Amygdala (tissue), 56 donors: ENCODE measurements at places on chromosomes 12 and 14.

DNA sequence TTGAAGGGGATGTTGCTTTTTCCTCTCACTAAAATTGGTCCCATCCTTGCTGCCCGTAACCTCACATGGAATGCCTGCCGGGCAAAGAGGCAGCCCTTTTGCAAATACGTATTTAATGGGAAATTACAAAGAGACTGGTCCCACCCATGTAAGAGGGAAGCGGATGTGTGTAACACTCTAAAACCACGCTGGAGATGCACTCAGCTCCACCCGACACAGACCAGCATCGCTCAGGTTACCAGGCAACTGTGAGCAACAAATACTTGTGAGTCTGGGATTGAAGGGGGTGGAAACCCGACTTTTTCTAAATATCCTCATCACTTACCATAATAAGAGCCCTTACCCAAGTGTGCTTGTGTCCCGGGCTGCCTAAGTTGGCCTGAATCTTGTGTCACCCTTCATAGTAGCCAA is 47.7 kb downstream of the ELK3 start:
- no peak for DNase-seq

DNA sequence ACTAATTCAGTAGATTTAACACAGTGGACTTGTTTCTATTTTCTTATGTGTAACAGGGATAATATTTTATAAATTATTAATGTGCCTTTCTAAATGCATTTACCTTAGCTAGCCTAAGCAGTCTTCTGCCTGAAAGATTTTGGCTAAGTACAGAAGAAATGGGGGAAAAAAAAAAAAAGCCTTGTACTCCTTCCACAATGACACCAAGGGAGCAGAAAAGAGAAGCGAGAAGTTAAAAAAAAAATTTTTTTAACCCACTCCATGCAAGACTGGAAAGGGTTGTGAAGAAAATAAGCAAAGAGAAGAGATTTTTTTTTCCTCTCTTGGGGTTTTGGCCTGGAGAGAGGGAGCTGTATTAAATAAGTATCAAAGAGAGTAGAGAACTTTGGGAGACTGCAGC is 28.7 kb downstream of the NELL2 start:
- DNase-seq = no peak

DNA sequence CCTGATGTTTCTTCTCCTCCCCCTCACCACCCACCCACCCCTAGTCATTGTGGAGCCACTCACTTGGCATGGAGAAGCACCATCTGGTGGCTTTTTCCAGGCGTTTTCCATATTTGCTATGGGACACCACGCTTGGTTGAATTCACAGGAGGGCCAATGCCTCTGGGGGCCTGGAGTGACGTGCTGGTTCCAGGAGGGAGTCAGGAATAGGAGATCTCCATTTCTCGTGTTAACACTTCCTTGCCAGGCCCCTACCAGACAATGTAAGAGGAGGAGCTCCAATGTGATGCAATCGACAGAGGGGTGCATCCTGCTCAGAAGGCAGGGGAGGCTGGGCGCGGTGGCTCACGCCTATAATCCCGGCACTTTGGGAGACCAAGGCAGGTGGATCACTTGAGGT is 21.6 kb upstream of the TESC start:
- DNase-seq = no peak

DNA sequence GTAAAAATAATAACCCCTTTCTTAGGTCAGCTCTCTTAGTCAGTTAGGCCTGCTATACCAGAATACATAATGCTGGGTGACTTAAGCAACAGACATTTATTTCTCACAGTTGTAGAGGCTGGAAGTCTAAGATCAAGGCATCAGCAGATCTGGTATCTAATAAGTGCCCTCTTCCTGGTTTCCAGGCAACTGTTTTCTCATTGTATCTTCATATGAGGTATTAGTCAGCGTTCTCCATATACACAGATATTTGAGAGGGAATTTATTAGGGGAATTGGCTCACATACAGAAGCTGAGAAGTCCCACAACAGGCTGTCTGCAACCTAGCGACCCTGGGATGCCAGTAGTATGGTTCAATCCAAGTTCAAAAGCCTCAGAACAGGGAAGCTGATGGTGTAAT is 896.0 kb downstream of the GALC start:
- no peak for DNase-seq

DNA sequence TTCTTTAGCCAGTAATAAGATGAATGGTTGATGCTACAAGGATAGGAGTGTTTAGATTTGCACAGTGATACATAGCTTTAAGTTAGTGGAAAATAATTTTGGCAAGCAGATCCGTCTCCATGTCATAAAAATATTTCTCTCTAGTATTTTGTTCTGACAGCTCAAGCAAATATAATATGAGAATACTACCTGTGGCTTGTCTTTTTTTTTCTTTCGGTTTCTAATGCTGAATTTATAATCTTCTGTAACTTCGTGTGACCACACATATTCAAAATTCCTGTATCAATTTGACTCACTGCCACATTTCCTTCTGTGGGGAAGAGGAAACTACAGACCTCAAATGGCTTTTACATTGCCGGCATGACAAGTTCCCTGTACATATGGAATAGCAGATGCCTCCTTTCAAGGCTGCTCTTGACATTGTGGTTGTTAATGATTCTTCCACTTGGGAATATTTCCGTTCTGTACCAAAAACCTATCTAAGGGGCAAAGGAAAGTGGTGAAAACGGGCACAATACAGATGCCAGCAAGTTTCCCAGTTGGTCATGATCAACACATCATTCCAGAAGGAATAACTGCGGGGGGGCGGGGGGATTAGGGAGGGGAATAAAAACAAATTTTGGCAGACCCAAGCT is 103.6 kb upstream of the CCDC91 start:
- DNase-seq = no peak

DNA sequence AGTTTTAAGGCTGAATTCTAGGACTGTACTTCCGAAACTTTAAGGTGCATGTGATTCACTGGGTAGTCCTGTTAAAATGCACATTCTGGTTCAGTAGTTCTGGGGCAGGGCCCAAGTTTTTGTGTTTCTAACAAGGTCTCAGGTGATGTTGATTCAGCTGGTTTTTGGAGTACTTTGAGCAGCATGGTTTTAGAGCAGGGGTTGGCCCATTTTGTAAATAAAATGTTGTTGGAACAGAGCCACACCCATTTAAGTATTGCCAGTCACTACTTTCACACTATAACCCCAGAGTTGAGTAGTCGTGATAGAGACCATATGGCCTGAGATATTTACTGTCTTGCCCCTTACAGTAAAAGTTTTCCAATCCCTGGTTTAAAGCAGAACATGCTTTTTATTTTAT is 111.3 kb downstream of the SYNE2 start:
- no peak for DNase-seq

GRCh38 chr14:75200451-75200850 is 24.0 kb upstream of the TMED10 start:
- no peak for DNase-seq

- no peak for DNase-seq
Observed at GRCh38 chr12:68237619-68238018, 12.0 kb upstream of the IL26 start.

GRCh38 chr14:80678436-80678835 is 263.1 kb downstream of the CEP128 start:
- DNase-seq = no peak

DNA sequence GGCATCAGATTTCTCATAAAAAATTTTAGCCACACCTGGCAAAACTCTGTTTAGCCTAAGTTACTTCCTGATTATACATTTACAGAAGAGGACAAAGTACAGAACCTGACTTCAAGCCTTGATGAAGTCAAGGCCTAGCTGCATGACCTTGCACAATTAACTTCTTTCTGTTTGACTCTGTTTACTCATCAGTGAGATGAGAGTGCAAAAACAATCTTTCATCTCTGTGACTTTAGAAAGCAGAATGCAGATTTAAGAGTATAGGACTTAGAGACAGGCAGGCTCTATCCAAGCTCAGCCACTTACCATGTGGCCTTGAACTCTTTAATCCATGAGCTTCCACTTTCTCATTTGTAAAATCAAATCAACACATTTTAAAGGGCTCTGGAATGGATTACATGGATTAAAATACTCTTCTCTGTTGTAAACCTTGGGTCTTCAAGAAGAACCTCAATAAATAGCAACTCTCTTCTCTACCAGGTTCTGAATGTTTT is 1178.9 kb downstream of the FLRT2 start:
- no peak for DNase-seq

GRCh38 chr12:106431839-106432411 is 74.4 kb downstream of the POLR3B start:
- no peak for DNase-seq

DNA sequence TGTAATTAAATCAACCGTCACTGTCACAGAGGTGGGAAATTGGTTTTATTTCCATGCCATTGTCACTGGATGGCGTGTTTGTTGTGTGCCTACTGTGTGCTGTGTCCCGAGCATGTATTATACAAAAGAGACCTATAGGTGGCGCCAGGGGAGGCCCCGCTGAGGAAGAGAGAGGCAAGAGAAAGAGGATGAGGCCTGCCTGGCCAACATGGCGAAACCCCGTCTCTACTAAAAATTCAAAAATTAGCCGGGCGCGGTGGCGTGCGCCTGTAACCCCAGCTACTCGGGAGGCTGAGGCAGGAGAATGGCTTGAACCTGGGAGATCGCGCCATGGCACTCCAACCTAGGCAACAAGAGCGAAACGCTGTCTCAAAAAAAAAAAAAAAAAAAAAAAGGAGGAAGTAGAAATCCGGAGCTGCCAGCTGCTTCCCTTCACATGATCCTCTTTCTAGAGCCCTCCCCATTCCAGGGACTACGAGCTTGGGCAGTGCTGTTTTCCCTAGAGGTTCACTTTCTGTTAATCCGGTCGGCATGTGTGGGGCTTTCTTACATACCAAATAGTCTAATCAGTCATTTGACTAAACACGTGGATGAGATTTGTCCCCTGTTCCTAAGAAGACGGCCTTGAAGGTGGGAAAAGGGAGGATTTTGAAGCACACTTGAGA is 6.4 kb upstream of the CCDC175 start:
- DNase-seq = no peak

DNA sequence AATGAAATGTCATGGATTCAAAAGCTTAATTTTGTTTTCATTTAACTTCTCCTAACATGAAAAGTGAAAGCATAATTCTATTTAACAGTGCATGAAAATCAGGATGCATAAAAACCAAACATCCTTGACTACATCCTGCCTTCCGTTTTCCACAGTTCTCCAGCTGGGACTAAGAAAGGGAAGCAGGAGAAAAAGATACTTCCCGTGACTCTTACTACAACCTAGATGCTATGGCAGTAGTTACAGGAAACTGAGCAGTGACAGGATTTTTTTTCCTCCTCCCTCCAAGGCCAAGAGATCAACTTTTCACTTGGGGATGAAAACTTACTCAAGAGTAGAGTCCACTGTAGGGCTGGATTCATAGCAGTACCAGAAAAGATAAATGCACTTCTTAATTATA is 2.6 kb downstream of the EXOC5 start:
- DNase-seq = no peak
